ENCODE measurements at places on chromosomes 12 and 14.

DNA sequence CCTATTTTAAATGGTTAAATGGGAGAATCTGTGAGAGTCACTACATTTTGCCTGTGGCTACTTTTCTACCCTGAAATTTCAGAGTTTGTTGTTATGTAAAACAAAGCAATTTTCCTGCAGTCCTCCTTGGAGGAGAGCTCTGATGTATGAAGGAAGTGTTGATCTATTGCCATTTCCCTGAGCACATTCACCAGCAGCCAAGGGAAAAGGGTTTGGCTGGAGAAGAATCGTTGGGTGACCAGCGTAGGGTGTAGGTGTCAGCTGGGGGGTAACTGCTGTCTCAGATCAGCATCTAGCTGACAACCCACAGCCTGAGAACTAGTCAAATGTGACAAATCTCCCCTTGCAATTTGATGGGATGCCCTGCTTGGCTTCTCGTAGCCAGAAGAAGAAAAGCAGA is 230.5 kb downstream of the PDZRN4 start:
- DNase-seq, result no peak

GRCh38 chr14:94700336-94700735 is 69.6 kb downstream of the GSC start:
- DNase-seq, result no peak

GRCh38 chr12:130622803-130623202 is 93.3 kb downstream of the RIMBP2 start:
- DNase-seq, result no peak

DNA sequence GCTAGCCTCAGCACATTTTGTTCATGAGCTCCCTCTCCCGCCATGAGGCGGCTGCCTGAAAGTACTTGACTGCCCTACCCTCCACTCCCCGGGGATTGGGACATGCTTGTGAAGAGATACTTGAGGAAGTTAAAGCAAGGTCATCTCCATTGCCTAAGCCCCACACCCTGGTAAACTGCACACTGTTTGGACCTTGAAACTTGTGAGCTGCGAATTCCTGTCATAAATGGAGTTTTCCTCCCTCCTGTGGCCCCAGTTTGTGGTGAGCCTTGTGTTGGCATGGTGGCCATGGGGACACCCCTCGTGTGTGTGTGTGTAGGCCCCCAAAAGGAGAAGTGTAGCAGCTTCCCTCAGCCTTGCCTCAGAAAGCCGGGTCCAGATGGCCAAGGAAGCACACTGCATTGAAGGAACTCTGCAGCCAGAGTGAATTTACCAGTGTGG is 395.5 kb downstream of the ZFP36L1 start:
- DNase-seq, result no peak

GRCh38 chr12:50196537-50196936 is 29.4 kb upstream of the CERS5 start:
- DNase-seq, result no peak

GRCh38 chr14:85947461-85948139 is 417.7 kb downstream of the FLRT2 start:
- no peak for DNase-seq

DNA sequence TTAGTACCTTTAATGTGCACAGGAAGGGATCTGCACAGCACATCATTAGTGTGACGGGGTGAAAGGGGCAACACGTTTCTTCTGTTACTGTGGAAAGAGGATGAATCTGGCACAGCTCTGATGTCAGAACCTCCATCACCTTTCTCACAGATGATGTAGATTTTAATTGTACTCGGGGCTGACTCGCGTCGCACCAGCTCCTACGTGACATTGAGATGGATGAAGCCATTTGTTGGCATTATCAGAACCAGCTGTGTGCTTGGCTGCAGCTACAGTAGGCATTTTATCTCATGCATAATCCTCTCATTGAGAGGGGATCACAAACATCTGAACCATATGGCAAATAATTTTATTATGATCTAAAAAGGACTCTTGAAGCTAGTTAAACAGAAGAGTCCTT is 173.6 kb downstream of the PDZRN4 start:
- no peak for DNase-seq

GRCh38 chr12:130013771-130014484 is 110.1 kb upstream of the TMEM132D start:
- no peak for DNase-seq

DNA sequence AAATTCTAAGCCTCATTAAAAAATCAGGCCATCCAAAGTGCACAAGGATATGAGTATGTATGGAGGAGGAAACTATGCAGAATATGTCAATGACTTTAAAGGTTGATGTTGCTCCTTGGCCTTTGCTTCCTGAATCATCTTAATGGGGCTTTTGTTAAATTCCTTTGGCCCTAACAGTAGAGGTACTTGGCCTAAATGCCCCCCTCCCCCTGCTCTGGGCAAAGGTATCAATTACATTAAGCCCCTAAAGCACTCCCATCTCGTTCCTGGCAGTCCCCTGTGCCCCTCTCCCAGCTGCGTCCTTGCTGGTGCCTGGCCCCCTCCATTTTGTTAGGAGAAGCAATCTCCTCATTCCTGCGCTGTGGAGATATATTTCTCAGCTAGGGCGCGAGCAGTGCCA is 4.8 kb downstream of the COPZ1 start:
- no peak for DNase-seq

DNA sequence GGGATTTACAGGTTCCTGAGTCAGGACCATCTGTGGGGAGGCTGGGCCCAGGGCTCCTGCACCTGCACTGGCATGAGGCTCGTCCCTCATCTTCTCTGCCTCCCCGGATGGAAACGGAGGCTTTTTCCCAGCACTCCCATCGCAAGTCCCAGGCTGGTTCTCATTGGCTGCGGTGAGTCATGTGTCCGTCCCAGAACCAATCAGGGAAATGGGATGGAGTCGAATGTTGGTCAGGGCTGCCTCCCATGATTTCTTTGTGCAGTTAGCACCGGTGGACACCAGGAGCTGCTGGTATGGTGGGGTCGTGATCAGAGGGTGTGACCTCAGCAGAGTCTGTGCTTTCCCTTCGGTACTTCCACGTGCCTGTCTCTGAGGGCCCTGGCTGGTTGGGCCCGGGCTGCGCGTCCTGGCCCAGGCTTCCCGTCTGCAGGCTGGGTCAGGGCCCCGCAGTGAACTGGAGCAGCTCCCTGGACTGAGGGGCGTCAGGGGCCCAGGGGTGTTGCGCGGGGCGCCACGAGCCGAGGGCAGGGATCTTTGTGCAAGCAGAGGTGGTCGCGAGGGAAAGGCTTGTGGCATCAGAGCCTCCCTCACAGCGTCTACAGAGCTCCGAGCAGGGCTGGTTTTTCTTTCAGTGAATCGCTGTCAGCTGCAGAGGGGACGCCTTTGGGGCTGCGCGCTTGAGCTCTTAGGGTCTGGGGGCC is 168.1 kb downstream of the ADGRD1 start:
- DNase-seq, result no peak

DNA sequence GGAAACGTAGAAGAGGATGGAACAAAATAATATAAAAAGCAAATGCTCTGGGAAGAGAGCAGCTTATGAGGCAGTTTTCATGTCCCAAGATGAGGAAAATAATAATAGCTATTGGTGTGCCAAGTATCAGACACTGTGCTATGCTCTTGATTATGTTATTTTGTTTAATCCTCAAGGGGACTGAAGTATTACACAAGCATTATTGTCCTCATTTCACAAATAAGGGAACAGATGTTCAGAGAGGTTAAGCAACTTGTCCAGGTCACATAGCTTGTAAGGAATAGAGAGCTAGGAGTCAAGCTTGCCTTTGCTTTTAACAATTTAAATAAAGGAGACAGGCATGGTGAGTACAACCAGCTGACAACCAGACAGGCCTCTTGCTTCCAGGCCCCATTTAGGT is 26.9 kb upstream of the LTBP2 start:
- DNase-seq, result no peak

GRCh38 chr12:25797949-25798348 is 160.5 kb upstream of the RASSF8 start:
- no peak for DNase-seq

DNA sequence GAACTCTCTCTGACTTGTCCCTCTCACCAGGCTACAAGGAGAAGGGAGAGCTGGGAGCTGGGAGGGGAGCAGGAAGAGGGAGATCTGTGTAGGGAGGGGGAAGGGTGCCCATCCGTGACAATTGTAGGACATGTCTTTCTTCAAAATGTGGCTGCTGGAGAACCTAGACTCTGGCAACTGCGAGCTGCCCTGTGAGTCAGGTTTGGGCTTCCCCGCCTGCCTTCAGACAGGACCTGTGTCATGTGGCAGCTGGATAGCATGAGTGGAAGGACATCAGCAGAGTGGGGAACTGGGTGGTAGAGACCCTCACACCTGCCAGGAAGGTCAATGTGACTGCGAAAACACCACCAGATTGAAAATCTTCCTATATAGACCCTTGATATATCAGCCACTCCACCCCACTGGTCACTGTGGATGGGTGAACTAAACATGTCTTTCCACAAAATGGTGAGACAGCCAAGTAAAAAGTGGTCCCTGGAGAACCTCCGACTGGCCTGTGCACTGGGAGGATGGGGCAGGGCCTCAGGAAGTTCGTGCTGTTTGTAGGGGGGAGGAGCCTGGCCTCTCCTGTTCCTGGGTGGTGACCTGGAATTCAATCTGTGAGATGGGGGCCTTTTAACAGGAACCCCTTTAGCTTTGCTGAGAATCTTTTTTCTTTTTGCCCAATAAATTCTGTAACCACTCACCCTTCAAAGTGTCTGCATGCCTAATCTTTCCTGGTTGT is 62.2 kb upstream of the CAPRIN2 start:
- no peak for DNase-seq

DNA sequence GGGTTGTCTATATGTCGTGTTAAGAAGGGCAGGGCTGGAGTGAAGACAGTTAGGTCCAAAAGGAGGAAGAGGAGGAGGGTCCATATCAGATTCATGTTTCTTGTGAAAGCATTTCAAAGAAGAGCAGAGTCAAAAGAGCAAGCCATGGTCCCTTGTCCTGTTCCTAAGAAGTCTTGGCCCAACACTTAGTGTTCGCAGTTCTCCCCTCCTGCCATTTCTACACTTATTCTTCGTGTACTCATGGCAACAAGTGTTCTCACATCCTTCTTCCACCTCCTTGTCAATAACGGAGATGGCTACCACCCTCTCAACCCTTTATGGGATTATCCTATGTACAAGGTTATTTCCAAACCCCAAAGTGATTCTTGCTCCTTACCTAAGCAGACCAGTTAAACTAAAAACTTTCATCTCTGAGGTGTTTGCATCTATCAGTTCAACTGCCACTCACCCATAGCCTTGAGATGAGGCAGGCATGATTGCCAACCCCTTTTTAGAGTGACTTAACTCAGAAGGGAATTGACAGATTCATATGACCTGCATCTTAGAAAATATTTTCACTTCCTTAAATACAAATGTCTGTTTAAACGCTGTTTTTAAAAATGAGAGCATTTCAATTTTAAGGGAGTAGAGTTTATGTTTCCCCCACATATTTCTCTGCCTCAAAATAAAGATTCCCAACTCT is 19.8 kb upstream of the RNASE2 start:
- DNase-seq, result no peak

DNA sequence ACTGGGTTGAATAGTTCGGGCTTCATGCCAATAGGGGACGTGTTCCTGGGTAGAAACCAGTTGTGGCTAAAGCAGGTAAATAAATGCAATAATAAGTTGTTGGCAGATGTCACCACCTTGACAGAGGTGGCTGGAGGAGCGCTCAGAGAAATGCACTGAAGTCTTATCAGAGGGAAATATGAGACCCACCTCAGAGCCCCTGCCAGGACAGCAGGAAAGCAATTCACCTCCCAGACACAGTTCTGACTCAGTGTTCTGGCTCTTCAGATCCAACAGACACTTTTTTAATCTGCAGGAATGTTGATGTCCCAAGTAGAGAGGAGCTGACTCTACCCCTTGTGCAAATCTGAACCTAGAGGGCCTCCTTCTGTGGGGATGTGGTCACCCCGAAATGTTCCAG is 687.1 kb upstream of the FBXO33 start:
- DNase-seq, result no peak

DNA sequence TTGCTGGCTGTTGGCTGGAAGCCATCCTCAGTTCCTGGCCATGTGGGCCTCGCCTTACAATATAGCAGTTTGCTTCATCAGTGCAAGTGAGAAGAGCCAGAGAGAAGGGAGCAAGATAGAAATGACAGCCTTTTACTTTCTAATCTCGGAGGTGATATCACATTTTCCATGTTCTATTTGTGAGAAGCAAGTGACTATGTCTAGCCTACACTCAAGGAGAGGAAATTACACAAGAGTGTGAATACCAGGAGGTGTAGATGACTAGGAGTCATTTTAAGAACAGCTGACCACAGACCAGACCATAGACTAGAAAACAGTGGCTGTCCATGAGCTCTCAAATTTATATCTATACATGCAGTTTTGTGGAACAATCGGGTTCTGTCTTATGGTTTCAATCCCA is 163.0 kb upstream of the NRXN3 start:
- DNase-seq, result no peak

DNA sequence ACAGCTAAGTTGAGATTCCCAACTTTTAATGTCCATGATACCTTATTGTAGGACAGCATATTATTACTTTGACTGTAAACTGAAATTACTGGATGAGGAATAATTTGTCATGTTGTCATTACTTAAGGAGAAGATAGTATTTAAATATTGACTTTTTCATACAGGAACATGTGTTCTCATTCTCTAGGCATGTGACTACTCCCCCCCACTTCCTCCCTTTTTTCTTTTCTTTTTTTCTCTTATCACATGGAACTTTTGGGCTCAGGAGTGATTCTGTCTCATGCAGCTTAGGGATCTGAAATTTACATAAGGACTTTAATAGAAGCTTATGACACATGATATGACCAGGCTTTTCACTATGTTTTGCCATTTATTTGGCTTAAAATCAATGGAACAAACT is 127.7 kb upstream of the SLCO1C1 start:
- DNase-seq, result no peak

DNA sequence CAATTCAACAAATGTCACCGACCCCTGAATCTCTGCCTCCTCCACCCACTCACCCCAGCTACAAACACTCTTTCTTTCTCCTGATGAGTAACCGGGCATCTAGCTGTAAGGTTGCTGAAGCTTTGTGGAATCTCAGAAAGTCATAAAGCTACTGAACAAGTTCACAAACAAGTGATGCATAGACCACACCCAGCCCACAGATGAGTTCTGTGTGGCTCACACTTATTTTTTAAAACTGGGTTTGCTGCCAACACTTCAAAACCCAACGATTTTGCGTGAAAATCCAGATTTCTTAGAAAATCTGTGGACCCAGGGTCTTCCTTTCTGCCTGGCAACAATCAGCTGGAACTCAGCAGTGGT is 96.1 kb downstream of the APAF1 start:
- DNase-seq, result no peak

GRCh38 chr12:94851396-94852028 is 152.0 kb downstream of the NDUFA12 start:
- DNase-seq, result no peak

DNA sequence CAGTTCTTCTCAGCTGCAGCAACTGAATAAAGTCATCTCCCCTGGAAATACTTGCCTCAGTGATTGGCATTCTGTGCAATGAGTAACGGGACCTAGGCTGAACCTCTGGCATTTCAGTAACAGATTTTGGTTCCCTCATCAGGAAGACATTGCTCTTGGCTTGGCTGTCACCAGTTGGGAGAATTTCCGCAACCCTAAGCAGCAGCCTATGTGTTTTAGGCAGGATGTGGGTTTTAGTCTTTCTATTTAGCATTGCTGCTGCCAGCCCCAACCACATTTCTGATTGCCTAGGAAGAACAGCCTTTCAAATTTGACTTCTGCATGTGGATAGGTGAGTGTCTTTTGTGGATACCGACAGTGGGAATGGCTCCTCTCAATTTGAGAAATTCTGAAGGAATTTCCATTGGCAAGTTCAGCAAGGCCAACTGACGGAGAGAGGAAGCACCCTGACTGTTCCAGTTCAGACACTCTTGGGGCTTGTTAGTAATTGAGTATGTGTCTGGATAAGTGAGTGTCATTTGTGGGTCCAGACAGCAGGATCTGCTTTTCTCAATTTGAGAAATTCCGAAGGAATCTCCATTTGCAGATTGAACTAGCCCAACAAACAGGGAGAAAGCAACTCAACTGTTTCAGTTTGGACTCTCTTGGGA is 19.0 kb upstream of the CLEC2A start:
- DNase-seq, result no peak

Measured in AG09309 (cell line).